Islet precursor cell (in vitro differentiated cells): ENCODE measurements at places on chromosomes 12 and 14.

DNA sequence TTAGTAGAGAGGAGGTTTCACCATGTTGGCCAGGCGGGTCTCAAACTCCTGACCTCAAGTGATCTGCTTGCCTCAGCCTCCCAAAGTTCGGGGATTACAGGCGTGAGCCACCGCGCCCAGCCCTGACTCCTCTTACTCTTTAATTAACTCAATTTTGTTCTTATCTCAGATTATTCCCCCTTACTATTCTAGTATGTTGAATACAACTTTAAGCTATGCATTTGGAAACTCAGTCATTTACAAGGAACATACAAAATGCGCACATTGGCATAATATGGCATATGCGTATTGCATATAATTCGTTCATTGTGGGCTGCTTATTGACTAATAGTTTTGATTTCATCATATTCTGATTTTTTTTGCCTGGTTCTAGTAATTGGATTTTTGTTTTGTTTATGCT is 10.8 kb upstream of the CD163 start:
- DNase-seq: no peak

GRCh38 chr12:4284306-4284705 is 10.7 kb downstream of the CCND2 start:
- peak; percentile 38 for DNase-seq

- peak; percentile 40 for DNase-seq
Measured at GRCh38 chr12:52518574-52519386, 1.4 kb downstream of the KRT5 start.

- DNase-seq: no peak
Measured at GRCh38 chr12:47277972-47278448, 198.3 kb upstream of the AMIGO2 start.

DNA sequence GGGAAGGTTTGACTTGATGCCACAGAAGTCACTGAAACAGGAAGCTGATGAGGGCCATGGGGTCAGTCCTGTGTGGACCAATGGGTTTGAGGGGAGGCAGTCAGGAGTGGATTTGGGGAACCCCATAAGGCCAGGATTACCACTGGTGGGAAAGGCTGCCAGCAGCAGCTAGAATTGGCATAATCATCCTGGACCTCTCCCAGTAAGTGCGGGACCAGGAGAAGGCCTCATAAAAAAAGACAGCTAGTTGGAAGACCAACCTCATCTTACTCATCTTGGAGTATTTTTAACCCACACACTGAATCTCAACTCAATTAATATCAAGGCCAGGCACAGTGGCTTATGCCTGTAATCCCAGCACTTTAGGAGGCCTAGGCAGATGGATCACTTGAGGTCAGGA is 22.7 kb downstream of the TBX3 start:
- no peak for DNase-seq

- no peak for DNase-seq
Measured at GRCh38 chr14:29216268-29217232, 450.0 kb downstream of the FOXG1 start.

GRCh38 chr14:34980337-34980900 is 2.4 kb upstream of the SRP54 start:
- no peak for DNase-seq

DNA sequence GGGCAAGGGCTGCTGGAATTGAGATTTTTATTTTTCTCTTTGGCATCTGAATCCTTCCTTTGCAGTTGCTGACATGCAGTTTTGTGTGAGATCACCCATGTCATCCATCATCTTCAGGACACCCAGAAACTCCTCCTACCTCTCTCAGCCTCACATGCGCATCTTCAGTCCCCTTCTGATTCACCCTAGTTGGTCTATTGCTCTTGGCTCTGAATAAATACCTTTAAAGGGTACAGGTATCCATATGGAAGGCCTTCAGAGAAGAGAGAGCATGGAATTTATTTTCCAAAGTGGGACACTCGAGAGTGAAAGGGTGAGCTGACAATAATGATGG is 41.8 kb downstream of the NTF3 start:
- no peak for DNase-seq

GRCh38 chr12:10959804-10960203 is 20.7 kb upstream of the TAS2R14 start:
- DNase-seq: no peak

DNA sequence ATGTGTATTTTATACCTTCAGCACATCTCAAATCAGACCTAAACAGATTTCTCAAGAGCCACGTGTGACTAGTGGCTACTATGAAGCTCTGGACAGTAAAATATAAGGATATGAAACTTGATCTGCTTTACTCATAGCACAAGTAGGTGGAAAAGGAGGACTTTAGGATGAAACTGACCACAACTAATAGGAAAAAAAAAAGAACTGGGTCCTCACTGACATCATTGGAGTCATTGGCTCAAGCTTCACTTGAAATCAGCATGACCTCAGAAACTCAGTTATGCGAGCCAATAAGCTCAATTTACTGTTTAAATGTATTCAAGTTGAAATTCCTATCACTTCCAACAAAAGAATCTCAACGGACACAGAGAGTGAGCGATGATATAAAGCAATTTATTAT is 34.1 kb upstream of the CIT start:
- no peak for DNase-seq

DNA sequence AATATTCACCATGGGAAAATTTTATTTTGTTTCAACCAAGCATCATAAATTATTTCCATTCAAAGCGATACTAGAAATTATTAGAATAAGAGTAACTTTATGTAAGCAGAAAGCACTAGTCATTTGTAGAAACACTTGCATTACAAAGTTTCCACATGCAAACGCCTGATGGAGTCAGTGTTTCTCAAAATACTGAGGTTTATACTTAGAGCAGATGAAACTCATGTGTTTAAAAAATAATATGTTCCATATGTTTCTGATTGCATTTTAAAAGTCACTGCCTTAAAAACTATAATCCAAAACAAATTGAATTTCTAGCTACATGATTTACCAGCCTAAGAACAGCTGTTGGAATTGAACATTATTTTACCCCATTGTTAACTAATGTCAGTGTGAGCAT is 1246.4 kb downstream of the SLC16A7 start:
- DNase-seq: no peak

DNA sequence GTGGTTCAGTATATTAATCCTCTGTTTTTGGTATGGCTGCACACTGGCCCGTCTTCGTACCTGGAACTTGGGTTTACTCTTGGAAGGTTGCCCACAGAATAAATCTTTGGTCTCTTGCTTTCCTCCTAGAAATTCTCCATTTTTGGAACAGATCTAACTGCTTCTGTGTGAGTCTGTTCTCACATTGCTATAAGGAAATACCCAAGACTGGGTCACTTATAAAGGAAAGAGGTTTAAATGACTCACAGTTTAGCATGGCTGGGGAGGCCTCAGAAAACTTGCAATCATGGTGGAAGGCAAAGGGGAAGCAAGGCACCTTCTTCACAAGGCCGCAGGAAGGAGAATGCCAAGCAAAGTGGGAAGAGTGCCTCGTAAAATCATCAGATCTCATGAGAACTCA is 407.8 kb upstream of the PDE3A start:
- DNase-seq: no peak

DNA sequence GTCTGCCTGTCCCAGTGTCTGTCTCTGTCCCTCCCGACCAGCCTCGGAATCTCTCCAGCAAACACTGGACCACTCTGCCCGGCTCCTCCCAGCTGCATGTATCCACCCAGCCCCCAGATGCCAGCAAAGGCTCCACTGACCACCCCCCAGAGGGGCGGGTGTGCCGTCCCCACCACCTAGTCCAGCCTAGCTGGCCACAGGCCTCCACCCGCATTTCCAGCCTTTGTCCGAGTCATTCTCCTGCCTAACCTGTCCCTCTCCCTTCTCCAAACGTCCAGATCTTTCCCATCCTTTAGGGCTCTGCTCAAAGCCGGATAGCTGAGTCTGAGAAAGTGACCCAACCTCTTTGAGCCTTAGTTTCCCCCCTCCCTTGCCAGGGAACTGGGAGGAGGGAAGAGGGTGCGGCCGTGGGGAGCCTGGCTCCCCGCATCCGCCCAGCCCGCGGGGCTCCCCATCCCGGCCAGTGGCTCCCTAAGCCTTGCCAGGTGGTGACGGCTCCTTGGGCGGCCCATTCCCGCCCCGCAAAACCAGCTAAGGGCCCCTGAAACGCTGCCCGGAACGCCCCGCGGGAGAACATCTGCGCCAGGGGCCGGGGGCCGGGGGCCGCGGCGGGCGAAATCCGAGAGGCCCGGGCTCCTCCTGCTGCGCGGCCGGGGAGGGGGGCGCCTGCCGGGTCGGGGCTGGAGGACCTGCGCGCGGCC is 34.6 kb upstream of the ANKRD9 start:
- DNase-seq: peak; percentile 86

DNA sequence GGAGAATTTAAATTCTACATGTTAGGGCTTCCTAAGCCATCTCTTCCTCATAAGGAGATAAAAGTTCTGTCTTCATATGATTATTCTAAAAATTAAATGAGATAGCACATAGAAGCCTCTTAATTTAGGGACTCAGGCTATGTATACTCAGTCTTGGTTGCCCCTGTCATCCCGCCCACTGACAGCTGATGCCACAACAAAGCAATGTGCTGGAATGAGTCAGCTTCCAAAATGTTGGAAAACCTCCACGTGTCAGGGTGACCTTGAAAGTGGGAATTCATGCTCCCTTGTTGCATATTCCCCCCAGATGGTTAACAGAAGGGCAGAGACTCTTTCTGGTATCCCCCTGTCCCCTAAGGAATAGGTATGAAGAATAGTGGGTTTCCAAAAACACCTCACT is 238.0 kb upstream of the DDHD1 start:
- no peak for DNase-seq

- DNase-seq: no peak
Measured at GRCh38 chr12:1044199-1044598, 53.2 kb downstream of the ERC1 start.

- DNase-seq: peak; percentile 73
Measured at GRCh38 chr12:131929581-131930456, 743 bp downstream of the PUS1 start.

- no peak for DNase-seq
Measured at GRCh38 chr12:113464452-113464775, 7.3 kb downstream of the LHX5 start.

DNA sequence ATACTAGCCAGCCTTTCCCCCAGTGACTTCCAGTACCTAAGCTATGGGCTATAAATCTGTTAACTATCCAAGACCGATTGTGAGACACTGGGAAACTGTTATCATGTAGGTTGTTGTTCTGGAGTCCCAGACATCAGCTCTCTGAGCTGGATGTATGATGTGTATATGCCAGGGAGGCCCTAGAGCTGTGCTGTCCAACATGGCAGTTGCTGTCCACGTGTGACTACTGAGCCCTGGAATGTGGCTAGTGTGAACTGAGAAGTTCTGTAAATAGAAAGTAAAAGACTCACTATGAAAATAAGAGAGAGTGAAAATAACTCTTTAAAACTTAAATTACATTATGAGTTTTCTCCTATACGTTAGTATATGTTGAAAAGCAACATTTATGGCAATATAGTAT is 755.8 kb upstream of the FBXO33 start:
- DNase-seq: peak; percentile 64

DNA sequence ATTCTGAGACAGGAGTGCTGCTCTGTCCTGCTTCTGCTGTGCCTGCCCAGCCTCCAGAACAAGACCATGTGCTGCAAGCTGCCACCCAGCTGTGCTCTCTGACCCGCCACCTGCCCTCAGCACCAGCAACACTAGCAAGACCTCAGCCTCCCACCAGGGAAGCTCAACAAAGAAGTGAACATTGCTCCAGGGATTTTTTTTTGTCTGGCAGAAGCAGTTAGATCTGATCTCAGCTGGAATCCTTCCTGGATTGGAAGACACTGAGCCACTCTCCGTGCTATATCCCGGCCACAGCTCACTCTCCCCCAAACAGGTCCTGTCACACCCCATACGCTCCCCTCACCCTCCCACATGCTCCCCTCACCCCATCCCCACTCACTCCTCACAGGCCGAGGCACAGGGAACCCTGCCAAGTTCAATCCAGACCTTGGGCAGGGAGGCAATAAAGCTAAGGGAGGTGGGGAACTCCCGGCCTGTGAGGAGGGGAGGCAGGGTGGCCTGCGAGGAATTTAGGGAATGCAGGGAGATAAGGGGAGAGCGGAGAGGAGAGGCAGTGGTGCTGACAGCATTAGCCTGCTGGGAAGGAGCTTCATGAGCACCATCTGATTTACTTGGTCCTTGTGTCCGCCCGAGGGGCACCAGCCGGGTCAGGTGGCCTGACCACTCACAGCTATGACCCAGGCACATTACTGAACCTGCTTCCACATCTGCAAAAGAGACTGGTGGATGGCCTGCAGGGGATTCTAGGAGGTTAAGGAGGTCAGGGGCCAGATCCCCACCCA is 29.7 kb downstream of the CCDC85C start:
- peak; percentile 96 for DNase-seq

GRCh38 chr12:131729254-131729955 is 18.5 kb downstream of the SFSWAP start:
- no peak for DNase-seq

DNA sequence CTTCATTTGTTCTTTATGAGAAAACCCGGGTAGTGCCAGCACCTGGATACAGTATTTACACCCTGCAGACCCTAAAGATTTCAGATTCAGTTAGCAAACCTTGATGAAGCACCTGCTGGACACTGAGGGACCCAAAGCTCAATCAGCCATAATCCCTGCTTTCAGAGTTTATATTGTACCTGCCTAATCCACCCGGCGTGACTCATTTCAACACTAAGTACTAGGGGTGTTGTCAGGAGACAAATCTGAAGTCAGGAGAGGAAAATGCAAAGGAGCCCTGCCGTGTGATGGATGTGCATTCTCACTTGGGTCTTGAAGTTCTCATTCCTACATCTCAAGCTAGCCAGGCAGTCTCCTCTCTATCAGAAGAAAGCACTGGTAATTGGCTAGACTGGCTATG is 176.7 kb upstream of the BCL2L14 start:
- DNase-seq: no peak

DNA sequence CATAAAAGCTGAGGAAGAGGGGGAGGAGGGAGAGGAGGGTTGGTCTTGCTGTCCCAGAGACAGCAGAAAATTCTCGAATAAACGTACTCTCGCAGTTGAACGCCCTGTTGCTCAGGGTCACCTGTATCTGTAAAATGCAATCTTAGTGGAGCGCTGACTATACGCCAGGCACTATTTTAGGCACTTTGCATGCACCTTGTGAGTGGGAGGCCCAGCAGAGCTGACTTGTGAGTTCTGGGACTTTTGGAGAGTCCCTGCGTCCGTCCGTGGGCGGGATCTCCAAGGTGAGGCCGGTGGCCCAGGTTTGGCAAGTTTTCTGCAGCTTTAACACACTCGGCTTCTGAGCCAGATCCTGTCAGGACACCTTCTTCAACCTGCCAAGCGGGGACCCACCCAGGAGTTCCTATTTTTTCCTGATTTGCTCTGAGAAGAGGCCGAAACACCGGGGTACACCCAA is 32.5 kb upstream of the PLEKHG6 start:
- peak; percentile 88 for DNase-seq

GRCh38 chr14:68680541-68681051 is 112.3 kb downstream of the ZFP36L1 start:
- no peak for DNase-seq

GRCh38 chr14:33848009-33848408 is 102.9 kb downstream of the EGLN3 start:
- no peak for DNase-seq

DNA sequence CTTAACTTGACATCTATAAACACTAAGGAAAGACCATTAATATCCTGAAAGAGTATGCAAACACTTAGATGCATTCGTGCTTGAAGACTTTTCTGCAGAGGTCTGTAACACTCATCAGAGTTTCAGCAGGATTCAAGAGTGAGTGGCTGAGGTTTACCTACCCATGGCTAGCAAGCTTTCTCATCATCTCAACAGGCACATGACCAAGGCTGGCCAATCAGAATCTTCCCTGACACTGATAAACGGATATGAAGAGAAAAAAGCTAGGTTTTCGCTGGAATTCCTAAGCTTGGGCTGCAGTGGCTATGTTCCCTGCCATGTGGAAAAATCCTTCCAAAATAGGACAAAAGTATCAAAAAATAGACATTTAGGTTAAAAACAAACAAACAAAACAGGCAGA is 162.1 kb upstream of the USP15 start:
- no peak for DNase-seq
